Activated T-cell treated with anti-CD3 and anti-CD28 coated beads, Interleukin-2, amount 50 U/mL, for 72 hours (primary cell): ENCODE measurements at places on chromosomes 13 and 19.

- H3K36me3 ChIP-seq = peaks cover 18% of the 10 kb centered on the region
- peaks cover 88% of the 10 kb centered on the region for H3K4me1 ChIP-seq
- H3K27ac ChIP-seq = peak within 1 kb of the TSS; percentile 43
- DNase-seq = peak; percentile 83
Measured at GRCh38 chr19:43780706-43781525, at the start of gene KCNN4. TSS of gene KCNN4 (minus strand) at chr19:43780973. CDS start at chr19:43780861, 112 bp downstream.

DNA sequence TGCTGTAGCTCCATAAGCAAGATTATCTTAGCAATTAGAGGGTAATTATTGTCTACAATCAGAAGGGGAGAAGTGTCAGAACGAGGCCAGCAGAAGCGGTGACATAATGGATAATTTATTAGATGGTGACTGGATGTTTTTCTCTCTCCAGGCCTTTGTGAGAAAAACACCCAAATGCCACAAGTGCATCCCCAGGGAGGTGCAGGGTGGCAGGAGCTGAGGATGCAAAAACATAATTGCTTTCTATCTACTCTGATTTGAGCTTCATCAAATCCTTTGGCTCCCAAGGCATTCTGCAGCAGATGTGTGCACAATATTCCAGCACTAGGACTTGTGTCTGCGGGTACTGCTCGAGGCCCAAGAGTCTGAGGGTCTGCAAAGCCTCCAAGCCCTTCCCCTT lies 220.1 kb upstream of the SERP2 start:
- H3K4me1 ChIP-seq = no peaks in the 10 kb centered on the region
- no peak overlapping the region for H3K27ac ChIP-seq
- no peaks in the 10 kb centered on the region for H3K36me3 ChIP-seq

DNA sequence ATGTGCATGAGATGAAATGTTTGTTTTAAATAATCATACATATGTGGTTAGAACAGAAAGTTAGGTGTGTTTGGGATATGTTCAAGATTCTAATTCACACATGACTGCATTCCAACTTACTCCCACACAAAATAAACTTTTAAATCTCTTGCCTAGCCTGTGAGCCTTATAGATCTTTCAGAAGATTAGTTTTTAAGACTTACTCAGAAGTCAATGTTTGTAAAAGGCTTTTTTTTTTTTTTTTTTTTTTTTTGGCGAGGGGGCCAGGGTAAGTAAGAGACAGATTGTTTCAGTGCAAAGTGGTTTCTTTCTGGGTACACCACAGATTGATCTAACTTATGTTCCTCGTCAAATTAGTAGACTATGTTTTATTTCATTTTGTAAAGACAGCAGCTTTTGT lies 39.1 kb downstream of the GPR180 start:
- H3K36me3 ChIP-seq = peaks cover 5% of the 10 kb centered on the region
- H3K4me3 ChIP-seq = no peak overlapping the region
- no peak for DNase-seq
- peaks cover 5% of the 10 kb centered on the region for H3K4me1 ChIP-seq
- H3K27ac ChIP-seq = no peak overlapping the region
- H3K27me3 ChIP-seq = peaks cover 16% of the 10 kb centered on the region

DNA sequence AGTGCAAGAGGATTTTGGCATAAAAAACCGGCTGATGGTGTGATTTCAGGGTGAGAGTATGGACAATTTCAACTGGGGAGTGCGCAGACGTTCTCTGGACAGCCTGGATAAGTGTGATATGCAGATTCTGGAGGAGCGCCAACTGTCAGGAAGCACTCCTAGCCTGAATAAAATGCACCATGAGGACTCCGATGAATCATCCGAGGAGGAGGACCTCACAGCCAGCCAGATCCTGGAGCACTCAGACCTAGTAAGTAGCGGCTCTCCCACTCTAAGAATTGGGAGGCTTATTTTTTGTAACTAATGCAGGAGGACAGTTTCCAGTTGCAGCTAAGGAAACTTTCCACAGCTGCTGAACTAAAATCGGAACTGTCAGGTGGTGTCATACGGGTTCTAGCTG lies 53.6 kb downstream of the ZAR1L start:
- no peak for DNase-seq
- H3K4me1 ChIP-seq = no peaks in the 10 kb centered on the region
- H3K4me3 ChIP-seq = no peak overlapping the region
- H3K27ac ChIP-seq = no peak overlapping the region
